ENCODE measurements at places on chromosomes 12 and 14. TPM values are rescaled to one million over a fixed set of nuclear protein-coding genes. Genes with fewer than 3 reads are reported as not detected.

GRCh38 chr12:53236443-53237111 lies 4.6 kb upstream of the RARG start:
- DNase-seq: no peak

DNA sequence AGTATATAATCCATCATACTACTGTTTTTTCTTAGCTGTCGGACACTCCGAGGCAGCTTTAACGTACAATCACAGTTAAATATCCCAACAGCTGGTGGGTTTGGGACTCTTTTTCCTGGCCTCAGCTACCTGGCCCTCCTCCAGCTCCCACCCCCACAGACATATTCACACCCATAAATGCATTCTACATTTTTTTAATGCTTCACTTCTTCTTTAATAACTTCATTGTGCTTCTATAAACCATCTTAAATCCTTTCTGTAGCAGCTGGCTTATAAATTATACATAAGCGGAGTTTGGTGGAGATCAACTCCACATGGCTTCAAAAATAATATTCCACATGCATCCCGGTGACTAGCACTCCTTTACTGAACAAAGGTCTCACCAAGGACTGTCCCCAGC lies 33.3 kb downstream of the TDG start:
- DNase-seq: no peak

DNA sequence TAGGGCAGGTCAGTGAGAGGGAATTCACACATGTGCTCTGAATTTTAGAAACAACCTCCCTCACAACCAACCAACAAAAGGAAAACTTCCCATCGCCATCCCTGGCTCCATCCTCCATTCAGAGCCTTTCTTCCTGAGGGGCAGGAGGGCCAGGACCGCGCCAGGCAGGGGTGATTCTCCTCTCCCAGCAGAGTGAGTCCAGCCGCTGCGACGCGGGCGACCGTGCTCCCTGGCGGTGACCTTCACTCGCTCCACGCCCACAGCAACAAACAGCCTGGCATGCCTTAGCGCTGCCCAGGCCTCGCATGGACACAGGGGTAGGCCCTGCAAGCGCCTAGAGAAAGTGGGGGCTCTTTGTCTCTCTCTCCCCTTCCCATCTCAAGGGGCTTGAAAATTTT lies 3.7 kb downstream of the GALNT9 start:
- no peak for DNase-seq

DNA sequence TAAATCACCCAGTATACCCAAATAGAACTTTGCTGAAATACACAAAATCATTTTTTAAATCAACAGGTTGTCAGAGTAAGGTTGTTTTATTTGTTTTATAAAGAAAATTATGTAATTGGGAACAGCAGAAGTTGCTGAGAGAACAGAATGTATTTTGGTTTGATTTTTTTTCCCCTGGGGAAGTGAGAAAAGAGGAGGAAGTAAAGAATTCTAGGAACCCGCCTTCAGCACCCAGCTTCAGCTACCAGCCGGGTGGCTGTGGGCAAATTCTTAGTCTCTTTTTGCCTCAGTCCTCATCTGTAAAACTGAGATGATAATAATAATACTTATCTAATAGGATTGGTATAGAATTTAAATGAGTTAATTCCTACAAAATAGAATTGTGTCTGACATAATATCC lies 119.4 kb downstream of the SRGAP1 start:
- no peak for DNase-seq

GRCh38 chr12:119069147-119069642 lies 87.9 kb downstream of the SRRM4 start:
- no peak for DNase-seq

DNA sequence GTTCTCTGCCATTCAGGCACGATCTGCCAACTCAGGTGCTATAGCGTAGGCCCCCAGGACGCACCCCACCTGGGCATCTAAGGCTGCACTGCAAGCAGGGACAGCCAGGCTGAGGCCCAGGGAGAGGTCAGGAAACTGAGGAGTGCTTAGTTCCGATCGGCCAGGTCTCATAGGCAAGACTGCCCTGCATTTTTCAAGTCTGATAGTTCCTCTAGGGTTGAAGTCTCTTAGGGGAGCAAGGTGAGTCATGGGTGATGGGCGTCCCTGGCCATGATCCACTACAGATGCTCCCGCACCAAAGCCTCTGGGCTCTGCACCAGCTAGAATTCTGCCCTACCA lies 13.2 kb downstream of the NOPCHAP1 start:
- DNase-seq: no peak

DNA sequence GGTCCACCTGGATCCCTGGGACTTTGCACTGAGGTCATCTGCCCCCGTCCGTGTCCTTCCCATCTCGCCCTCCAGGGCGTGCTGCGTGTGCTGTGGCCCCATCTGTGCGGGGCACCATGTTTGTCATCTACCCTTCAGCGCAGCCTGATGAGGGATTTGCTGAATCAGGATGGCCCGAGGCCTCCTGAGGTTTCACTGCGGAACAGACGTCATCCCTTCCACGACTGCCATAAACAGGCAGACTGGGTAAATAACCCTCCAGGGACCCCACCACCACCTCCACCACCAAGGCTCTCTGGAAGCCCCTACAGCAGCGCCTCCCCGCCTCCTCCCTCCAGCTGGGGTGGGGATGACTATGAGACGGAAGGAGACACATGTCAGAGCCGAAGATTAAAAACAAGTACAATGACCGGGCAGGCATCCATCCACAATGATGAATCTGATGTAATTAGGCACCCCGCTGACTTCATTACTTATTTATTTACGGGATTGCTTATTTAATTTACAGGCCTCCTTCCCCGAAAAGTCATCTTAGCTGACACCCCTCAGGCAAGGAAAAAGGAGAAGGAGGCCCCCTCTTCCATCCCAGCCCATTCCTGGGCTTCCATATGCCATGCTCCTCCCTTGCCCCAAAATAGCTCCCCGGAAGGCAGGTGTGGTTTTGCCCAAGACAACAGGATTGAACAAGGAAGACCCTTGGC lies 39.4 kb downstream of the NCOR2 start:
- DNase-seq: no peak

- DNase-seq: no peak
These were observed 78.4 kb upstream of the DNM1L start for GRCh38 chr12:32600681-32601080.

DNA sequence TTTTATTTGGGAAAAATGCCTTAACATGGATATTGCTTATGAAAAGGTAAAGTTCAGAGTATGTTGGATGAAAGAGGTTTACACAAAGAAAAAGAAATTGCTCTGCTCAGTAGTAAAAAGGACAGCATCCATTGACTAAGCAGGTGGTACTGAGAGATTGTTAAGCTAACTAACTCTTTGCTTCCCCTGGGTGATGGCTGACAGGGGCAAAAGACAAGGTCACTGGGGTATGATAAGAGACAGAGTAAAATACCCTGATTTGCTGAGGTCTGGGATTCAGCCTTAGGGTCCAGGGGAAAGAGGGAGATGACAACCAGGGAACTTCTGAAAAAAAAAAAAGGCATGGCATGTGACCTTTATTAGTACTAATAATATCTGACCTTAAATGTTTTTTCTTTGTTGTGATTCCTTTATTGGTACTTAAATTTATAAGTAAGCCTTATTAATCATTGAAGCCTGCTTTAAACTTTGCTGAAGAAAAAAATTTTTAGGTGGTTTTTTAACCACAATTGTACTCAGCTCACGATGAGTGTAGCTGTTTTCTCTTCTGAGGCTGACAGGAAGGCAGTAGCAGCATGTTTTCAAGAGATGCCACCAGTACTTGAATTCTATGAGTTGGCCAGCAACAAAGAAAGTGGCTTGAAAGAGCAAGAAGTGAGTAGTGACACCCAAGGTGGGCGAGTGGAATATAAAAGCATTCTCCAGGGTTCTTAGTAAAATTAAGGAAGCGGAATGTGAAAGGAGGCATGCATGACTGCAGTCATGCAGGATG lies 43.7 kb upstream of the KITLG start:
- DNase-seq: no peak

GRCh38 chr12:32418221-32418620 lies 18.9 kb downstream of the FGD4 start:
- DNase-seq: no peak

RNASE3 gene
- total RNA-seq: not detected

VWF gene
- total RNA-seq: 242 TPM

DNA sequence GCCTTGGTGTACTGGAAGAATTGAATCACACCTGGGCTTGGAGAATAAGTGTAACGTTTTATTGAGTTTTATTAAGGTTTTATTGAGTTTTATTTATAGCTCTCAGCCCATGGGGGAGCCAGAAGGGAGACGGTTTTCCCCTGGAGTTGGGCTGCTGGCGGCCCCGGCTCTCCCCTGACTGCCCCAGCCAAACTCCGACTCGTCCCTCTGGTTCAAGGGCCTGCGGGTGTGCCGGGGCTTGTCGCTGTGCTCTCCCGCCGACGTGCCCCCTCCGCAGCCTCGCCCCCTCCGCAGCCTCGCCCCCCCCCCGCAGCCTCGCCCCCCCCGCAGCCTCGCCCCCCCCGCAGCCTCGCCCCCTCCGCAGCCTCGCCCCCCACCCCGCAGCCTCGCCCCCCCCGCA lies 326.1 kb upstream of the RTL1 start:
- no peak for DNase-seq

IFI27 gene
- 289 TPM for total RNA-seq

DNA sequence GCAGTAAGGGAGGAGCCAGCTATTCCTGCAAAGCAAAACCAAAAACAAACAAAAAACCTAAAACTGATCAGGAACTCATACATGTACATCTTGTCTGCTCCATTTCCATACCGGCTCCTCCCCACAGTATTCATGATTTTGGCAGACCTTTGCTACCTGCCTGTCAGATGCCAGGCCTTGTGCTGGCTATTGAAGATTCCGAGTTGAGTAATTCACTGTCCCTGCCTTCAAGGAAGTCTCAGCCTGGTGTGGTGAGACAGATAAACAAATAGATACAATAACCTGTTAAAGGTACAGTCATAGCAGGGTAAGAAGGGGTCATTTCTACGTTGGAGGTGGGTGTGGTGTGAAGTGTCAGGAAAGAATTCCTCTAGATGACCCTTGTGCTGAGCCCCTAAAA lies 42.7 kb downstream of the SUSD6 start:
- DNase-seq: no peak

- no peak for DNase-seq
These were observed 30.6 kb downstream of the BORCS5 start for GRCh38 chr12:12387501-12387900.

DNA sequence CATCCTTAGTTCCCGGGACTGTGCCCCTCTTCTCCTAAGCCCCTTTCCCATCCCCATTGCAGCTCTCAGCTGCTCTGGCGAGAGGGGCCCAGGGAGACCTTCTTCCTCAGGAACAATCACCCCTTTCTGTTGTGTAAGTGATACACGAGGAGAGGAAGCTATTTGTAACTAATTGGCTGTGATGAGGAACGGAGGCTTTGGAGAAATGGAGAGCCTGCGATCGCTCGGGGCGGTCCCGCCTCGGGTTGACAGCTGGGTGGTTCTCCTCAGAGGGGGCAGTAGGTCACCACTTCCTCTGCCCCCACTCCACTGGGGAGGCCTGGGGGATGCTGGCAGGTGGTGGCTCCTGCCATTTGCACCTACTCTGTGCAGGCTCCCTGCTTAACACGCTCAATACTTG lies 6.6 kb upstream of the PGF start:
- no peak for DNase-seq

TBC1D30 gene
- 1.5 TPM for total RNA-seq

DNA sequence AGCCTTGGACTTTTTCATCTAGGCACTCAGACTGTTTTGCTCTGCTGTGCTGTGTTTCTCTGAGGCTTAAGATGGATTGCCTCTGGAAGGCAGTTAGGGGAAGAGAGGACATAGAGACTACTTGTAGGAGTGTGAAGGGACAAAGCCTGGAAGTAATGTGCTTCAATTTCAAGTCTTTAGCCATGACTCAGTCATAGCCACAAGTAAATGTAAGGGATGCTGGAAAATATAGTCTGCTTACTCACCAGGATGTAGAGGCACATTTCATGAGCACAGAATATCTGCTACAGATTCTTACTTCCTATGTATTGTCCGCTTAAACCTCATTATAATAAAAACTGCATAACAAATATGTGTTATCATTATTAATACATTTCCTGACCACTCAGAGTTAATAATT lies 794.3 kb upstream of the NOVA1 start:
- DNase-seq: no peak

GIT2 gene
- 32.3 TPM for total RNA-seq

MTERF2 gene
- 36.4 TPM for total RNA-seq

GRCh38 chr14:101118233-101118632 lies 214.7 kb upstream of the RTL1 start:
- peak; percentile 12 for DNase-seq

DNA sequence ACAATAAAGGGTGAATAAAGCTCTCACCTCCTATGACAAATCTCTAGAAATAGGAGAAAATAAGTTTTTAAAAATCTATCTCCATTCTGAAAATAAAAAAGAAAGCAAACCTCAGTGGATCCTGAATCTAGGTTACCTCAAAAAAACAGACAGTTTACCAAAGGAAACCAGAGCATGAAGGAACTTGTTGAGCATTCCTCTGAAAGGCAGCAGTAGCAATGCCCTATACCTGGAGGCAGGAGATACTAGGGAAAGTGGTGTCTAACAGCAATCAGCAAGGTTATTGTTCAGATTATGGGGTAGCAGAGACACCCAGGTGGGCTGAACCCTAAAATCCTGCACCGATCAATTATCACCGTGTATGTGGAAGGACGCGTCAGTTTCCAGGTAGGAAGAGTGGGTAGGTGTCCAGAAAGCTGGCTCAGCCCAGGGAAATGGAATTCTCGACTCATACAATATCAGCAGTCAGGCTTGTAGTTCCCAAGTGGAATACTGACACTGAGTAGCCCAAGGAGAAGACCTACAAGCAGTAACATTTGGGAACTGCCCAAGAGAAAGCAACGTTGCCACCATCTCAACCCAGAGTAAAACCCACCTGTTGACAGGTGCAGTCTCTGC lies 128.3 kb downstream of the ST8SIA1 start:
- no peak for DNase-seq

- DNase-seq: no peak
These were observed 59.0 kb downstream of the CDC42BPB start for GRCh38 chr14:102998393-102998792.

GRCh38 chr14:68254669-68255527 lies 435.3 kb downstream of the RAD51B start:
- no peak for DNase-seq

- DNase-seq: no peak
These were observed 120.2 kb upstream of the DNM1L start for GRCh38 chr12:32558903-32559302.

- no peak for DNase-seq
These were observed 6.2 kb upstream of the RPS6KL1 start for GRCh38 chr14:74929242-74929641.

NRL gene
- total RNA-seq: 2.9 TPM

GRCh38 chr12:34347367-34347766 lies 325.1 kb downstream of the ALG10 start:
- no peak for DNase-seq

POP5 gene
- total RNA-seq: 38.1 TPM

EFS gene
- total RNA-seq: 10.1 TPM
